ENCODE measurements at places on chromosomes 3 and 15.

- DNase-seq: no peak
These were observed 37.5 kb downstream of the ZNF710 start for GRCh38 chr15:90038632-90039095.

- DNase-seq: no peak
These were observed 31.9 kb downstream of the ZNF385D start for GRCh38 chr3:21718943-21719591.

- no peak for DNase-seq
These were observed 14.7 kb downstream of the GPD1L start for GRCh38 chr3:32121137-32121536.

GRCh38 chr3:180116658-180117057 lies 79.9 kb upstream of the PEX5L start:
- no peak for DNase-seq

GRCh38 chr3:193230610-193231009 lies 10.4 kb upstream of the PLAAT1 start:
- DNase-seq: no peak

GRCh38 chr3:193509103-193509965 lies 45.4 kb downstream of the ATP13A4 start:
- DNase-seq: no peak

GRCh38 chr3:111859061-111859973 lies at the start of gene PHLDB2:
TSS of gene PHLDB2 (plus strand) at chr3:111859265. CDS start at chr3:111884078, 24,813 bp downstream.
- no peak for DNase-seq

DNA sequence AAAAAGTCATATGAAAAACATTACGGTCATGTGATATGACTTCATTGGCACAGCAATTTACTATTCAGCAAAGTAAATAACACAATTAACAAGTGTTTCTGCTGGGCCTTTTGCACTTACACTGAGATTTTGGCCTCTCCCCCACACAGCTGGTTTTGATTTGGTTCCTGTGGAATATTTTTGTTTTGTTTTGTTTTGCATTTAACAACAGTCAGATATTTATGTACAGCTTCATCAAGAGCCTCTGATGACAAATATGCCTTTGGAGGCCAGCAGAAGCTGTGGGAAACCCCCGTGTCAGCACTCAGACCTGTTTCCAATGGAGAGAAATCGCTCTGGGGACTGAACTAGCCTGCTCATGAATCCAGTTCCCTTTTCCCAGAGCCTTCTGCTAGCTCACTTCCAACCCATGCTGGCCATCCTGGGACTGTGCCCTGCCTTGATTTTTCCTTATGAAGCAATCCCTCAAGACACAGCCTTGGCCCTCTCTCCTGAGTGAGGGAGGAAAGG lies 161.9 kb downstream of the ATG7 start:
- peak; percentile 16 for DNase-seq

DNA sequence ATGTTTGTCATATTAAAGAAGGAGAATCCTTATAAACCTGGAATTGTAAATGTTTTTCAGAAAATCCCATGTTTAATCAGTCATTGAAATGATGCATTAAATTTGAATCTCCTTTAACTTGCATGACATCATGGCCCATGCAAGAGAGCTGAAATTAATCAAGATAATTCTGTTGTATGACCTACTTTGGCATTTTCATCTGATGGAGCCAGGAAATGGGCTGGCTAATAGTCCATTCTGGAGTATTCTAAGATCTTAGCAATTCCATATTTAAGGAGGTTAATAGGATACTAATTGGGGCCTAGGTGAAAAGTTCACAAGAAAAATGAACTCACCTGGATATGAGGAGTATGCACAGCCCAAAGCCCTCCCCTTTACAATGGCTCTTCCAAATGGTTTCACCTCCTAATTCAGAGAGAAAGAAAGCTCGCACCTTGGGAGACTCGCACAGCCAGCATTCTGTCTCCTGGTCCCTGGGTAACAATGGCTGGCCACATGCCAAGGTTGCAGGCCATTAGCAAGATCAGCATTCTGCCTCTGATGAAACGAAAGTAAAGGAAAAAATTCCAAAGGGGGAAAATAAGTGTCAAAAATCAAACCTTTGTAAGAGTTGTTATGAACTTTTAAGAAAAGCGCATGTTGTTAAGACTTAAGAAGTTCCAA lies 786.4 kb downstream of the MCTP2 start:
- DNase-seq: no peak

- DNase-seq: no peak
These were observed 8.7 kb downstream of the COL8A1 start for GRCh38 chr3:99647081-99647480.

DNA sequence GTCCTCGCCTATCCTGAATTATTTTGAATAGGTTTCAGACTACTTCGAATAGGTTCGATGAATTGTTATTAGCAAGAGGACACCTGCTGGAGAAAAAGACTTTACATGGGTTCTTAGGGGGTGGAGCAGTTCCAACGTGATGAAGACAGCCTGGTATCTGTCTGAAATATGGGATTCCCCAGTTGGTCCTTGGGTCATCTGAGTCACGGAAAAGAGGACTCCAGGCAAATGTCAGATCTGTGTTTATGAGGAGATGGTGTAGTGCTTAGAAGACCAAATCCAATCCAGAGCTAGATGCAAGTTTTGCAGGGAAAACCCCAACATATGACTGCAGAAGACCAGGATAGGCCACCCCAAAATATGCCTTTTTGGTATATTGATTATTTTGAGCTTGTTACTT lies 98.9 kb upstream of the IGSF10 start:
- no peak for DNase-seq

DNA sequence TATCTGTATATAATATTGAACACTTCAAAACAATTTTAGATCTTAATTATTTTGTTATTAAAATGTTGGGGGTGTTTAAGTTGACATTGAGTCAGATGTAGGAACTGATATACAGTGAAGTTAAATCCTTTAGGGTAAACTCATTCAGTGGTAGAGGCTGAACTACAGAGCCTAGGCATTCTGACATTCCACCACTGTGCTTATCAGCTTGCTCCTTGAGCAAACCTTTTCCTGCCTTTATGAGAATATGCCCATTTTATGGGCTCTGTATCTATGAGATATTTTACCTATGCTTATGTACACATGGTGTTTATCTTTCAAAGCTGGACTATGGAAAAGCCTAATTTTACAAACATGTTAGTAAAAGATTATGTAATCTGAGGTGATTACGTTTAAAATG lies 407.5 kb downstream of the ZBTB20 start:
- no peak for DNase-seq

GRCh38 chr15:58839485-58839884 lies 68.4 kb downstream of the MINDY2 start:
- no peak for DNase-seq

GRCh38 chr3:184361532-184361931 lies at the start of the genes CLCN2 and POLR2H:
TSS of gene CLCN2 (minus strand) at chr3:184361605. CDS start at chr3:184361479, 126 bp downstream.
TSS of gene POLR2H (plus strand) at chr3:184361710. CDS start at chr3:184363493, 1,783 bp downstream.
- no peak for DNase-seq

DNA sequence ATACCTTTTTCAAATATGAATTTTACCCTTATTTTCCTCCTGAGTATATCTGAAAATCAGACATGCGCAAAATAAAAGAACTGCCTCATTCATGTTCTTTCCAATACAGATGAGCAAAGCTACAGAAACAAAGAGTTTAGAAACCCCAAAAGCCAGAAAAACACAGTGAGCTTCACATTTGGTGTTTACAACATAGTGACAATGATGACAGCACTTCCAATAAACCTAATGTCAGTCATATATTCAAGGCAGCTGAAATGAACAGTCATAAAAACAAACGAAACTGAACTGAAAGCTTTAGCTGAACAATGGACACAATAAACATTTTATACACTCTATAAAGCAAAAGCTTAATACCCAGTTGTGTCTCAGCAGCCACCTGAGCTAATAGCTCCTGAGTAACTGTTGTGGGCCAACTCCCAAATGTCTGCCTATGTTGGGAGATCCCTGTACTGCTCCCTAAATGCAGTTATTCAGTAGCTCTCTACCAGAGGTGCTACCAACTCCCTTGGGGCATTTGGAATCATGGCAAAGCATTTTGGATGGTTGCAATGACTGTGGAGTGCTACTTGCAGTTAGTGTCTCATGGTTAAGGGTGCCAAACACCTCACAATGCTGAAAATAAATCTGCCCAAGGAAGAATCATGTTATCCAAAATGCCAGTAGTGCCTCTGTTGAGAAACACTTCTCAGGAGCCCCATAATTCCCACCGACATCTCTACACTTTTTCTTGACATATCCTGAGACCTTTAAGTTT lies 131.5 kb downstream of the TGFBR2 start:
- DNase-seq: no peak

- no peak for DNase-seq
These were observed 450.8 kb upstream of the ADAMTS9 start for GRCh38 chr3:65138556-65138955.

DNA sequence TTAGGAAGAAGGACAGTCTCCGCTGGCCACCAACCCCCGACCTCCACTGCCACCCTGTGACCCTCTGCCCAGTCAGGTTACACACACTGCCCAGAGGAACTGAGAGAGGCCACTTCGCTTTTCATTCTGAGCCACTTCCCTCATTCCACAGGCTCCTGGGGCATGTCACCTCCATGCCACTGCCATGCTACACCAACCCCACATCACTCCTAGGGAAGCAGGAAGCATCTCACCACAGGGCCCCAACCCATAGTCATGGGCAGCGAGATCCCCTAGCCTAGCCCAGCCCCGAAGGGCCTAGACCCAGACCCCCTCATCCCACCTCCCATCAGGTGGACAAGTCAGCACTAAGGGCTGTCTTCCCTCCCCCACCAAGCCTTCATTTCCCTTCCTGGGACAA lies 1.4 kb downstream of the PLCB2 start:
- no peak for DNase-seq

- peak; percentile 4 for DNase-seq
These were observed 88.2 kb downstream of the AP4E1 start for GRCh38 chr15:50996641-50997040.

- DNase-seq: no peak
These were observed 22.6 kb upstream of the LIMD1 start for GRCh38 chr3:45571969-45572368.

DNA sequence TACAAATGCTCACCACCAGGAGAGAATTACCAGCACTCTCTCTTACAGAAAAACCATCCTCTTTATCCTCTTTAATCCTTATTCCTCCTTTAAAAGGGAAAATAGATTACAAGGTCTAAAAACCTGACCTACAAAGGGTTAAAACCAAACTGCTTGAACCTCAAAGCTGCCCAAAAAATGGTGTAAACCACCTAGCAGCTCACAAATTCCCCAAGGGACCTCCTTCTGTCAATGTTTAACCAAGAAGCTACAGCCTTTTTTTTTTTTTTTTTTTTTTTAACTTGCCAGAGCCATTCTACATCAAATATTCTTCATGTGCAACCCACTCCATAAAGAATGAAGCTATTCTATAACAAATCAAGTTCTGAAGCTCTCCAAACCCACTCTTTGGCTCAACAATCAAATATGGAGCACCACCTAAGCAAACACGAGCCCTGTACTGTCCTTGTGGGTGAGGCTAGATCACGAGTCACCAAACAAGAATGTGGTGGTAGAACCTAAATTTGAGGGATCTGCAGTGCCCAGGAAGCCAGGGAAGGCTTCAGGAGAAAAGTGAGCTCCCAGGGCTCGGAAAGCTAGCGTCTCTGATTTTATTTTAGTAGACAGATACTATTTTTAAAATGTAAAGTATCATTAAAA lies 20.1 kb downstream of the OSBPL10 start:
- no peak for DNase-seq

GRCh38 chr3:128709038-128709437 lies 16.9 kb upstream of the RAB7A start:
- DNase-seq: no peak

- DNase-seq: no peak
These were observed 729.6 kb downstream of the NLGN1 start for GRCh38 chr3:174126990-174127758.

DNA sequence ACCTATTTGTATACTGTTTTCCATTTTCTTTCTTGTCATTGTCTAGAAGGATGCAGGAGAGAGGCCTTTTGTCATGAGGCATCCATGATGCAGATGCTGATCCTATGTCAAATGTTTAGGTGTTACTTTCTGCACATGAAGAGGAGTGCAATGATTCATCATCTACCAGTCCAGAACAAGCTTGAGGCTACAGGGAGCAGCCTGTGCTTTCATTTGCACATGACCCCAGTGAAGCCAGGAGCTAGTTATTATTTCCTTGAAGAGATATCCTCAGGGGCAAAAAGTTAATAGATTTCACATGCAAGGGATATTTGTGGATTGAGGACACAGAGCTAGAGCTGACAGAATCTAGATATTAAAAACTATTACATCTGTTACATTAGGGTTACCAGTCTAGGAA lies 204.4 kb upstream of the TGFBR2 start:
- DNase-seq: no peak

GRCh38 chr3:50358355-50358910 lies 888 bp downstream of the TMEM115 start:
- no peak for DNase-seq

DNA sequence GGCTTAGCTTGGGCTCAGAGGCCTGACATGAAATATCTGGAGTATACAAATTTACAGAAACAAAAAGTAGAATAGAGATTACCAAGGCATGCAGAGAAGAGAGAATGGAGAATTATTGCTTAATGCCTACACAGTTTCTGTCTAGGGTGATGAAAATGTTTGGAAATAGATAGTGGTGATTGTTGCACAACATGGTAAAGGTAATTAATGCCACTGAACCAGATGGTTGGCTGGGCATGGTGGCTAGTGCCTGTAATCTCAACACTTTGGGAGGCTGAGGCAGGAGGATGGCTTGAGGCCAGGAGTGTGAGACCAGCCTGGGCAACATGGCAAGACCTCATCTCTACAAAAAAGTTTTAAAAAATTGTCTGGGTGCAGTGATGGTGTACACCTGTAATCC lies 46.6 kb upstream of the OSBPL11 start:
- DNase-seq: no peak

DNA sequence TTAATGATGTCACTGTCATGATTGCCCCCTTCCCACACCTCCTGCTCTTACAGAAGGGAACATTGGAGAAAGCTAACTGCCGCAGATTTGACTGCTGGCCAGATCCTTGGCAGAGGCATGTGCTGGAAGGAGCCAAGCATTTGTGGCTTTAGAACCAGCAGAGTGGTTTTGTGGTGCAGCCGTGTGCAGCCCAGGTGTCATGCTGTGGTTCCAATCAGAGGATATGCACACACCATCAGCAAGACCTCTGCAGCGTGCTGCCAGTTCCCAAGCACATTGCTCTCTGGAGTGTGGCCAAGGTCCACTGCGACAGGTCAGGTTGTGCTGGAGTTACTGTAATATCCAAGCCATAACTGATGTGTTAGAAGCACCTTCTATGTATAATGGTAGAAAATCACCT lies 61.6 kb downstream of the OTOL1 start:
- no peak for DNase-seq

- no peak for DNase-seq
These were observed 655.5 kb downstream of the GBE1 start for GRCh38 chr3:81105789-81106488.
